Posterior cingulate gyrus (tissue), 11 donors: ENCODE measurements at places on chromosomes 3 and 15.

DNA sequence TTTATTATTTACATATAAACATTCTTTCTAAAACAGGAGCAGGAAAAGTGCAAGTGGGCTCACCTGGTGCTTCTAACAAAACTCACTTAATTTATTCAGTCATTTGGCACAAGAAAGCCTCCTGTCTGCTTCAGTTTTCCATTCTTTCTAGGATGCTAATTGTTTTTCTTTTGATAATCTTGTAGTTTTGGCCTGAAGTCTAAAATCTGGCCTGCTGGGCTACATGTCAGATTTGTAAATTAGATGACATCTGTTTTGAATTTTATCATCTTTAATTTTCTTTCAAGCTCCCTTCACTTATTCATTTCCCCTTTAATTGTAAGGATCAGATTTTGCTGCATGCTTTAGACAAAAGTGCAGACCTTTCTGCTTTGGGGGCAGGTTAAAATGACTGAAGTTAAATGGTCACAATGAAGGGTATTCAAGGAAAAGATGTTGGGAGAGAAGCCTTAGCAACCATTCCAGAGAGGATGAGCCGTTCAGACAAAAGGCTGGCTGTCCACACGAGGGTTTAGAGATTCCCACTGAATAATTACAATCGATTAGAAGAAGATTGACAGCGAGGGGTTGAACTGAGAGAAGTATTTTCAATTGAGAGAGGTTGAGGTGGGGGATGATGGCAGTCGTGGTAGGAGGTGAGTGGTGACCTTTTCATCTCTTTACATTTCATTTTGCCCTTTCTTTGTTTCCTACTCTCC is 59.9 kb upstream of the PTX3 start:
- DNase-seq = no peak

DNA sequence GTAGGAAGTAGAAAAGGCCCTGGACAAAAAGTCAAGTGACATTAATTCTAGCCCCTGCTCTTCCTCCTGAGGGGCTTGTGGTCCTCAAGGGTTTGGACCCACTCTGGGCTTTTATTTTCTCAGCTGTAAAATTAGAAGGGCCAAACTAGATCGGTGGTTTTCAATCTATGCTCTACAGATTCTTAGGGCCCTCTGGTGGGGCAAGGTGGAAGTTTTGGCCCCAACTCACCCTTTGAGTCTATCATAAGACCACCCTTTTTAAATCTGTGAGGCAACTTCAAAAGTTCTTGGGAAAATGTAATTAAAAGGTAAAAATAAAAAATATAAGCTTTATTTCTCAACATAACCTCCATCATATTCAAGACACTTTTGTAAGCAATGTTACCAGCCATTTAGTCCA is 25.6 kb upstream of the CFAP161 start:
- no peak for DNase-seq

- no peak for DNase-seq
Measured at GRCh38 chr15:68774120-68774519, 46.6 kb downstream of the ANP32A start.

GRCh38 chr3:153400641-153401040 is 238.6 kb downstream of the RAP2B start:
- no peak for DNase-seq

GRCh38 chr3:4957978-4958377 is 21.3 kb upstream of the BHLHE40 start:
- DNase-seq = peak; percentile 6

DNA sequence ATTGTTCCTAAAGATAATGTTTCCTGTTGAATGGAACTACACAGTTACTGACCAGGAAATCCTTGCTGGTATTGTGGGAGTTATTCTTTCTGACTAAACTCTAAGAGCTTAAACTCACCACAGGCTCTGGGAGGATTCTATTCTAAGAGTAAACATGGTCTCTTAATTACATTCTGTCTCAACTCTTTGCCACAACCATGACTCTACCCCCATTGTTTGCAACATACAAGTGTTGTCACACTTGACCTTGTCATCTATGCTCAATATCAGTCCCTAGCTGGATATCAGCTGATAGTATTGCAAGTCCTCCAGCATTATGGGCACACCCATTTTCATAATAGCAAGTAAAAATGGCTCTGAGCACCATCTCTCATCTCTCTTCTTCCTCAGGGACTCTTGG is 29.6 kb upstream of the SECISBP2L start:
- no peak for DNase-seq

DNA sequence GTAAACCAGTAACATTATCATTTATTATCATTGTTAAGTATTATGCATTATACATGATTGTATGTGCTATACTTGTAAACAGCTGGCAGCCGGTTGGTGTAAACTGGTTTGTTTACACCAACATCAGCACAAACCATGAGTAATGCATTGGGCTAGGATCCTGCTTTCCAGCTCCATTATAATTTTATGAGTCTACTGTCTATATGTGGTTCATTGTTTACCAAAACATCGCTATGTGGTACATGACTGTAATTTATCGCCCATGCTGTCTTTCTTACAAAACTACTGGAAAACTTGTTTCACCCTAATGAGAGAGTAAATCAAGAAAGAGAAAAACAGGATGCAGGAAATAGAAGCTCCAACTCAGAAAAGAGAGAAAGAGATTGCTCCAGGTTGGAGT is 224.8 kb upstream of the CBLB start:
- DNase-seq = no peak

- DNase-seq = no peak
Measured at GRCh38 chr15:33722005-33722672, 246.2 kb upstream of the CHRM5 start.

GRCh38 chr3:11199902-11200845 is 45.9 kb downstream of the HRH1 start:
- no peak for DNase-seq

DNA sequence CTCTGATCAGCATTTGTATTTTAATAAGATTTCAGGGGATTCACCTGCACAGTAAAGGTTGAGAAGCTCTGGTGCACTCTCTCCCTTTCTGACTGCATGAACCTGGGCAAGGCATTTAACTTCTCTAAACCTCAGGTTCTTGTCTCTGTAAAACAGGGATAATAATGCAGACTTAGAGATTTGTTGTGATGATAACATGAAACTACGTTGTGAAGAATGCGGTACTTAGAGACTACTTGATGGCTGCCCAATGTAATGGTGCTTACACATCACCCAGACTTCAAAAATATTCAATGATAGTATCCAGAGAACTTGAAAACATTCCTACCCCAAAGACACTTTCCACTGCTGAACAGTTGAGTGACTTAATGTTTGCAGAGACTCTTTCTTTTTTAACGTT is 19.8 kb upstream of the TNFSF10 start:
- no peak for DNase-seq

- DNase-seq = no peak
Measured at GRCh38 chr3:185715091-185715490, 109.8 kb downstream of the IGF2BP2 start.

DNA sequence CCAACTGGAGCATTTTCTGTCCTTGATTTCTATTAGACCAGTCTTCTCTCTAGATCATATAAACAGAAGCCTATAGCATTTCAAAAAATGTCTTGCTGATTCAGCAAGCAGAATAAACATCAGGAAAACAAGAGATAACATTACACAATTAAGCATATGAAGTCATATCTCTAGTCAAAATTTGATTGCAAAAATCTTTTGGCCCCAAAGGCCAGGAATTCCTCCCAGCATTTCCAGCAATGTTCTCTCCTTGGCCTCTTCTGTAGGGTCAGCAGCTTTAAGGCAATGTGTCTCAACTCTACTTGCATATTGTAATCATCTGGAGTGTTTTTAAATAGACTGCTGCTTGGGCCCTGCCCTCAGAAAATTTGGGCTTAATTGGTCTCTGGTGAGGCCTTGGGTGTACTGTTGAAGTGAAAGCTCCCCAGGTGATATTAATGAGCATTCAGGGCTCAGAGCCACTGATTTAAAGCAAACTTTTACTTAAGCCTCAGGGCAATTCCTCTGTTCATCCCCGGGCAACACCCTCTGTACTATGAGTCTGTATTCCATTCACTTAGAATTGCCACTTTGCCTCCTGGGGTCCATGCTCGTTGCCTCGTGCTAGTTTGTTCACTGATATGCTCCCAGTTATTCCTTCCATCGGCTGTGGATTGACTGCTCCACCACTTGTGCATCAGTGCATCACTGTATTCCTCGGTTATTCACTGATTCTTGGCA is 1072.6 kb downstream of the ROBO2 start:
- DNase-seq = no peak

- peak; percentile 65 for DNase-seq
Measured at GRCh38 chr3:53709860-53710674, 136.2 kb downstream of the CHDH start.

DNA sequence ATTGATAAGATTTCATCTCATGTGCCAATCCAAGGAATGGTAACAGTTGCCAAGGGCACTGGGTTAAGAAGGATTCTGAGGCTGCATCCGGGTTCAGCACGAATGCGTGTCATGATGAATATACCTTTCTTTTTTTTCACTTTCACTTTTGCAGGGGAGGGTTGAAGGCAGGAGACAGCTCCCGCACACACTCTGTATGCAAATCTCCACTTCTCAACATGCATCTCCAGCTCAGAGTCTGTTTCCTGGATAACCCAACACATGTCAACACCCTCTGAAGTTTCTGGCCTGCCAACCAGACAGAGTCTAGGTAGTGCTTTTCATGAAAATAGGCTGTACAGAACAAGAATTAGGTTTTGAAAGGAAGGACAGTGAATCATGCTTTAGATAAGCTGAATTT is 21.6 kb downstream of the B4GALT4 start:
- no peak for DNase-seq

DNA sequence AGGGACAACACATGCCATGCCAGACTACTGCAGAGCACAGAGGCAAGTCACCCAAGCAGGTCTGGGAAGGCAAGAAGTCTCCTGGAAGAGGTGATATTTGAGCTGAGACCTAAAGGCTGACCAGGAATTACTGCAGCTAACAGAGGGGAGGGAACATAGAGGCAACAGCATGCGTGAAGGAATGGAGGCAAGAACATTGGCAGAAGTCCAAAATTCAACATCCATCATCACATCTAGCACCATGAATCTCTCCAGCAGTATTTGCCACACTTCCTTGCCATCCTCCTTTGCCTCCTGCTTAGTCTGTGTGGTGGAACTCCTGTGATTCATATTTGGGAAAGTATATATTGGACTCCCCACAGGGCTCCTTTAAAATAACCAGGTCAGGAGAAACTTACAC is 870 bp upstream of the TSEN2 start:
- no peak for DNase-seq
